Mucosa of gallbladder (tissue), 1 donor: ENCODE measurements at places on chromosomes 6 and 20. TPM values are rescaled to one million over a fixed set of nuclear protein-coding genes. Genes with fewer than 3 reads are reported as not detected.

Gene MMP24OS
- 123 TPM for total RNA-seq

Gene TRIM31
- 3.1 TPM for total RNA-seq

Gene HLA-DRB5
- 48.0 TPM for total RNA-seq

Gene VPS16
- 43.2 TPM for total RNA-seq

Gene MCHR2
- not detected for total RNA-seq

Gene PNPLA1
- total RNA-seq = 0.14 TPM

Gene LY6G6D
- not detected for total RNA-seq

Gene MYO6
- total RNA-seq = 107 TPM

Gene MYLK2
- not detected for total RNA-seq

Gene SLC17A9
- total RNA-seq = 19.8 TPM

Gene FERMT1
- 9.2 TPM for total RNA-seq

Gene PERP
- total RNA-seq = 99.6 TPM

Gene SLX4IP
- 11.3 TPM for total RNA-seq

Gene CUL9
- 50.0 TPM for total RNA-seq

Gene NKX2-2
- total RNA-seq = not detected

Gene PDE7B
- total RNA-seq = 5.7 TPM

Gene ZNF334
- total RNA-seq = 7.7 TPM

Gene HLA-DQB2
- total RNA-seq = 4.0 TPM

Gene CTAGE9
- total RNA-seq = 0.09 TPM

Gene TXLNB
- total RNA-seq = 0.75 TPM

Gene AK9
- total RNA-seq = 11.2 TPM

Gene VWA7
- 18.5 TPM for total RNA-seq

Gene EPHA7
- total RNA-seq = 11.3 TPM

Gene WFDC5
- total RNA-seq = not detected

Gene TBXT
- total RNA-seq = not detected

Gene SMLR1
- total RNA-seq = 2.8 TPM

Gene HSPA1L
- total RNA-seq = 2.8 TPM

Gene AGER
- total RNA-seq = 11.8 TPM

Gene METTL24
- 15.7 TPM for total RNA-seq

Gene MUCL3
- 93.5 TPM for total RNA-seq

Gene XRN2
- 48.2 TPM for total RNA-seq

Gene AIG1
- 81.4 TPM for total RNA-seq

Gene PTPRK
- 209 TPM for total RNA-seq

Gene SEMG1
- total RNA-seq = 1.1 TPM

Gene C4B
- 155 TPM for total RNA-seq

Gene EMILIN3
- total RNA-seq = 0.63 TPM

Gene MYLK4
- total RNA-seq = 0.63 TPM

Gene BMP5
- 2.4 TPM for total RNA-seq

Gene FAM83B
- total RNA-seq = 14.5 TPM

Gene PTK7
- 30.0 TPM for total RNA-seq

Gene BPIFA1
- not detected for total RNA-seq

Gene TINAG
- 8.8 TPM for total RNA-seq

Gene FHL5
- total RNA-seq = 4.3 TPM

Gene ZSCAN23
- total RNA-seq = 3.8 TPM

Gene SIRPB1
- total RNA-seq = 16.3 TPM

Gene EDEM2
- total RNA-seq = 38.2 TPM

Gene OXT
- total RNA-seq = 0.46 TPM

Gene MROH8
- 1.8 TPM for total RNA-seq

Gene AIF1
- 26.8 TPM for total RNA-seq

Gene NT5E
- total RNA-seq = 64.9 TPM

Gene KIAA1755
- 7.1 TPM for total RNA-seq

Gene KIFC1
- 2.1 TPM for total RNA-seq

Gene OLIG3
- not detected for total RNA-seq

Gene NPEPL1
- 39.1 TPM for total RNA-seq

Gene RBPJL
- total RNA-seq = 0.26 TPM

Gene NRN1
- total RNA-seq = 6.4 TPM
